ENCODE measurements at places on chromosomes 5 and 9.

GRCh38 chr5:38446029-38446522 is 110.4 kb downstream of the LIFR start:
- no peak for DNase-seq

DNA sequence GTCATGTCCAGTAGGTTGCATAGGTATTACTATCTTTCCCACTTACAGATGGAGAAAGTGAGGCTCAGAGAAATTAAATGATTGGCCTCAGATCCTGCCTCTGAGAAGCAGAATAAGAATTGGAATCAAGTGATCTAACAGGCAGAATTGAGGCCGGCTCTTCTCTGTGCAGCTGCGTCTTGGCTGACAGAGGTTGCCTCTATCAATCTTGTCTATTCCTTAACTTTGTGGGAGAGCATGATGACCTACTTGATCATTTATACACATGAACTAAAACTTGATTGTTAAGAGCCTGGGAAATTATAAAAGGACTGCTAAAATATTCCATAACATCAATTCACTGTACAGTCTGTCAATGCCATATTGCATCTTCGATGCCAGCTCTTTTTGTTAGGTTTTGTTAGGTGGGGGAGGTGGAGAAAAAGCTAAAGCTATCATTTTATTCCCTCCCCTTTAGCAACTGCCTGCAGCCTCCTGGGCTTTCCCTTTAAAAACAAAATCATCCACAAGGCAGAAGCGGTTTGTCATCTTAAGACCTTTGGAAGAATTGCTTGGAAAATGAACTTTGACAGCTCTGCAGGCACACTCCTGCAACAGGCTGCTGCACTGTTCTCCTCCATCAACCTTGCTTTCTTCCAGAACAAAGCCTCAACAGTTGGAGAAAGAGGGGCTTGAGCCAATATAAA is 247.4 kb downstream of the SMARCA2 start:
- DNase-seq: no peak

- DNase-seq: no peak
Observed at GRCh38 chr5:122077366-122078115, 518 bp downstream of the LOX start.

DNA sequence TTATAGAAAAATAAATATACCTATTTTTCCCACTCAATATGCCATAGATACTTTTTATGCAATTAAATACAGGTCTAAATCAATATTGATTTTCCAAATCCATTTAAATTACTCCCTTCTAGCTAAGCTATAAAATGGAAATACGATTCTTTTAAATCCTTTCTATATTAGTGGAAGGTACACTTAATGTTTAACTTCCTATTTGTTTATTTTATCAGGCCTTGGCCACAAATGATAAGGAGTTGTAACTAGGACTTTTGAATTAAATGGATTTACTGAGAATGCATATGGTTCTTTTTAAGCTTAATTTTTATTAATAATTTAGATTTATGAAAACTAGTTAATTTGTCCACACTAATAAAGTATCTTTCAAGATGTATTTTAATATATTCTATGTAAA is 517.0 kb upstream of the CHD1 start:
- DNase-seq: no peak

DNA sequence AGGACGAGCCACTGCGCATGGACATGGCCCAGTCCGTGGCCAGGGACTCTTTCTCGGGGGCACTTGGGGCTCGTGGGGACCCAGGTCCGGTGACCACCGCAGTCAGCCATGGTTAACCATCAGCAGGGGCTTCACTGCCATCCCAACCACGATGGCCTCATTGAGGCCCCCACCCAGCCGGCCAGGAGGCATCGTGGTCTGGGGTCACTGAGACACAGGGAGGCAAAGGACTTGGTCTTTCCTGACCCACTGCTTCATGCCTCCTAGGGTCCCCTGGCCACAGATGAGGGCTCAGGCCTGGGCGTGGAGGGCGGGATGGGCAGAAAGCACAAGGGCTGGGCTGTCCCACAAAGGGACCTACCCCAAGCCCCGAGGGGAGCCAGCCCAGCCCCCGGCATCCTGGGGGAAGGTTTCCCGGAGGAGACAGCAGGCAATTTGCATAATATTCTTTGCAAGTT is 6.6 kb downstream of the NACC2 start:
- no peak for DNase-seq

- DNase-seq: no peak
Observed at GRCh38 chr5:176648474-176649194, 1.4 kb downstream of the TSPAN17 start.

- DNase-seq: no peak
Observed at GRCh38 chr9:68726489-68726888, 21.4 kb downstream of the PIP5K1B start.

DNA sequence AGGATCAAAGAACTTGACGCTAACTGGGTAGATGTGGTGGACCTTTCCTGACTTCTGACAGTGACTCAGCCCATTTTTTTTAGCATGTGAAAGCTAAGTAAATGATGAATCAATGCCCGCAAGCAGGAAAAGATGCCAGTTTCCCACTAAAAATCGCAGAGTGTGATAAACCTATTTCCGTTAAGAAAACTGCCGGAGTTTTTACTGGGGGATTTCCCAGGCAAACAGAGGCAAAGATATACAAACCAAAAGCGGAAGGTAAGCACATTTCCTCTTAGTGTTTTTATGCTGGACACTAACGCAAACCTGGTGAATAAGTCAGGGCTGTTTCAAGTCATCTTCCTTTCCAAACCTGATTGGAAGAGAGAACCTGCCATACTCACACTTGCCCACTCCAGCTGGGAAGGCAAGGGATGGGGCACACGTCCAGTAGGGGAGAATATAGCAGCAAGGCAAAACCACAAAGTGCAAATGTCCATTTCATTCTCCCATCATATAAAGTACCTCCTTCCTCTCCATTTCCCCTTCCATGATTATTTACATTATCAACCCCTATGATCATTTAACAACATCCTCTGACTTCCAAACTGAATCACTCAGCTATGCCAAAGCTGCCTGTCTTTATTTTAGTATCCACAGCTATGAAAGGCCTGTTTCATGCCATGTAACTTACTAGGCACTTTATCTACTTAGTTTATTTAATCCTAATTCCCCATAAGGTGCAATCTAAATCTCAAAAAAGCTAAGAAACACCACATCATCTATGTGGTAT is 349.7 kb upstream of the RFX3 start:
- DNase-seq: peak; percentile 77

- no peak for DNase-seq
Observed at GRCh38 chr5:163773226-163773625, 267.8 kb downstream of the MAT2B start.

All from HS-27A (cell line).